ENCODE measurements at places on chromosomes 16 and 17. TPM values are rescaled to one million over a fixed set of nuclear protein-coding genes. Genes with fewer than 3 reads are reported as not detected.
A peak's percentile ranks its signal among the peaks of the same experiment; 100 is the strongest.

GRCh38 chr16:87698241-87698640, 67.5 kb downstream of the KLHDC4 start:
- DNase-seq = no peak

GAST gene
- not detected for total RNA-seq

- peak; percentile 76 for DNase-seq
Measured at GRCh38 chr17:7136266-7136877, 21.8 kb upstream of the ASGR2 start.

DNA sequence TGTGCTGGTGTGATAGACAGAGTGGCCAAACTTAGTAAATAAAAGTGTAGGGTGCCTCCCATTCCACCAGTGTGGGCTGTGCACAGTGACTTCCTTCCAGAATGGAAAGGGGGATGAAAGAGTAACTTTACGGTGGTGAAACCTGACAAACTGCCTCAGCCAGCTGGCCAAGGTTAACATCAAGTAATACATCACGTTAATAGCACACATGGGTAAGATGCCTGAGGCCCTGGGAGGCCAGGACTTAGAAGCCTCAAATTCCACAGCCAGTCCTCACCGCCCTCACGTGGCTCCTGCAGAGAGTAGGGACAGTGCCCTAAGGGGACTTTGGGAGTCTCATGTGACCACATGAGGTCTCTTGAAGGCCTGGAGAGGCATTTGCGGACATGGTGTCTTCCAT, 14.1 kb downstream of the RMI2 start:
- DNase-seq = peak; percentile 92

DNA sequence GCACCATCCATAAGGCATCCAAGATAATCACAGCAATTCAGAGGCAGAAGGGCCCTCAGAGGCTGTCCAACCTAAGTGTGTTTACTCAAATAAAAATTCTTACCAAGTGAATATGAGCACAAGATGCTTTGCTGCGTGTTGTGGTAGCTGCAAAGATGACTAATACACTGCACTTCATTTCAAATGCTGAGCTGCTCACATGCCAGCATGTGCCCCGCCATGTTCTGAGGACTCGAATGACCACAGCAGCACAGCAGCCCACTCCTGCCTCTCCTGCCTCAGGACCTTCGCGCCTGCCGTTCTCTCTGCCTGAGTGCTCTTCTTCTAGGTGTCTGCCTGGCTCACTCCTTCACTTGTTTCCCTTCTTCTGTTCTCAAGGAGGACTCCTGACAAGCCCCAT, 19.0 kb downstream of the PIK3R5 start:
- no peak for DNase-seq

NHERF2 gene
- total RNA-seq = 160 TPM

CES4A gene
- 2.6 TPM for total RNA-seq

GRCh38 chr17:63039899-63040602, 74.0 kb downstream of the TANC2 start:
- peak; percentile 89 for DNase-seq

HIGD1B gene
- total RNA-seq = not detected

SMIM5 gene
- total RNA-seq = 2.3 TPM

DNA sequence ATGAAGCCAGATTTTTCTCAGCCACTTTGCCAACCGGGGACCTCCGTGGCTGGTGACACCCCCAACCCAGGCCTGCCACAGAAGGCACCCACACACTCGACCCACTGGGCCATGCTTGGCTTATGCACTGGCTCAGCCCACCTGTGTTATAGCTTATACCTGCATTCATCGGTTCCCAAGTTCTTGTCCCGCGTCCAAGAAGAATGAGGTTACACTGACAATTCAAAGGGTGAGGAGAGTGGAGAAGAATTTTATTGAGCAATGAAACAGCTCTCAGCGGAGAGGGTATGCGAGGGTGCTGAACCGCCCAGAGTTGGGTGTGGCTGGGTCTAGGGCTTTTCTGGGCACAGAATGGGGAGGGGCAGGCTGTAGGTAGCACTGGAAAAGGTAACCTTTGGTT, 22.2 kb upstream of the CDH15 start:
- no peak for DNase-seq

GRCh38 chr17:17356149-17356930, 53.2 kb downstream of the NT5M start:
- peak; percentile 94 for DNase-seq

GRCh38 chr16:78218279-78218678, 118.8 kb downstream of the WWOX start:
- no peak for DNase-seq

DNA sequence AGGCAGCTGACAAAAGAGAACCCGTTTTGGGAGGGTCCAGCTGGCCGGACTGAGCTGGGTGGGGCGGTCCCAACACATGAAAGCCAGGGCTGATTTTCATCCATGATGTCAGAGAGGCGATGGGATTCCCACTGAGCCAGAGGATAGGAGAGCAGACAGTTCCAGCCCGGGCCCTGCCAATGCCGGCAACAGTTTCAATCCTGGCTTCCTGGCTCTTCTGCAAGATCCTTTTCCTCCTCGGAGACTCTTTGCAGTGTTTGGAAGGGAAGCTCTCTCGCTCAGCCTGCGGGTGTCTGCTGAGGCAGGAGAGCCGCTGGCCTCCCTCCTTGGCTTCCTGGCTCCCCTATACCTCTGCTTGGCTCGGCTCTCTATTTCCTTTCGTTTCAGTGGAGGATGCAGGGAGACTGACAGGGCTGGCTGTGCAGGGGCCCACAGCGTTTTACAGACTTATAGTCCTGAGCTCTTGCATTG, 145.5 kb upstream of the SOX9 start:
- peak; percentile 73 for DNase-seq

GRCh38 chr16:72815348-72816318, 232.3 kb downstream of the ZFHX3 start:
- no peak for DNase-seq

GRCh38 chr17:72634621-72635020, 457.9 kb downstream of the SLC39A11 start:
- DNase-seq = peak; percentile 82

- peak; percentile 40 for DNase-seq
Measured at GRCh38 chr17:41678907-41679739, 9.6 kb upstream of the EIF1 start.

- DNase-seq = peak; percentile 11
Measured at GRCh38 chr16:11796227-11797165, 562 bp downstream of the ZC3H7A start.

- peak; percentile 86 for DNase-seq
Measured at GRCh38 chr17:41013181-41013580, 4.3 kb upstream of the KRTAP3-1 start.

BCAR1 gene
- total RNA-seq = 49.3 TPM

- no peak for DNase-seq
Measured at GRCh38 chr17:72429066-72429638, 308.3 kb downstream of the SOX9 start.

DNA sequence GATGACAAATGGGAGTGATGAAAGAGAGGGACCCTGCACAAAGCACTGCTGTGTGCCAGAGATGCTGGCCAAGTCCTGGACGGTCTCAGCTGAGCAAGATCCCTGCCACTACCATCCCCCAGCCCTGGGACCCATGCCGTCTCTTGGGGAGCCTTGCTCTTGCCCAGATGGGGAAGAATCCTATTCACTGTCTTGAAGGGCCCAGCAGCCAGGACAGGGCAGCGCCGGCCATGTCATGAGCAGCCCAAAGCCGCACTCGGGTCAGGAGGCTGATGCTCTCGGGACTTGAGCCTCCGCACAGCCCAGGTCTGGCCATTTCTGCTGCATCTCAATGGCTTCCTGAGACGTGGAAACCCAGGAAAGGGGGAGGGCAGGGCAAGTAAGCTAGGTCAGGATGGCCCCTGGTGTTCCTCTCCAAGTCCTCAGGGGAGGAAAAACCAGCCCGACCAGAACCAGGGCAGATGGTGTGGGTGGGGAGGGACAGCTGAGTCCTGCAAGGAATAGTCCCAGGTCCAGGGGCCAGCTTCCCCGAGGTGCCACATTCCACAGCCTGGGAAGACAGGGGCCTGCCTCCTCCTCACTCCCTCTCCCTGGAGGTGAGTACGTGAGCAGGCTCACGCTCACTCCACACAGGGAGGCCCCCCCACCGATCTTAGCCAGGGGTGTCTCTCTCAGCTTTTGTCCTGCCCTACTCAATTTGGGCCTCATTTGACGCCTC, 7.8 kb upstream of the KRT19 start:
- DNase-seq = peak; percentile 72

GRCh38 chr16:66549284-66550131, at the start of gene TK2:
TSS of gene TK2 (minus strand) at chr16:66550122. CDS start at chr16:66550061, 61 bp downstream.
- peak; percentile 30 for DNase-seq

USP43 gene
- total RNA-seq = 8.1 TPM

DNA sequence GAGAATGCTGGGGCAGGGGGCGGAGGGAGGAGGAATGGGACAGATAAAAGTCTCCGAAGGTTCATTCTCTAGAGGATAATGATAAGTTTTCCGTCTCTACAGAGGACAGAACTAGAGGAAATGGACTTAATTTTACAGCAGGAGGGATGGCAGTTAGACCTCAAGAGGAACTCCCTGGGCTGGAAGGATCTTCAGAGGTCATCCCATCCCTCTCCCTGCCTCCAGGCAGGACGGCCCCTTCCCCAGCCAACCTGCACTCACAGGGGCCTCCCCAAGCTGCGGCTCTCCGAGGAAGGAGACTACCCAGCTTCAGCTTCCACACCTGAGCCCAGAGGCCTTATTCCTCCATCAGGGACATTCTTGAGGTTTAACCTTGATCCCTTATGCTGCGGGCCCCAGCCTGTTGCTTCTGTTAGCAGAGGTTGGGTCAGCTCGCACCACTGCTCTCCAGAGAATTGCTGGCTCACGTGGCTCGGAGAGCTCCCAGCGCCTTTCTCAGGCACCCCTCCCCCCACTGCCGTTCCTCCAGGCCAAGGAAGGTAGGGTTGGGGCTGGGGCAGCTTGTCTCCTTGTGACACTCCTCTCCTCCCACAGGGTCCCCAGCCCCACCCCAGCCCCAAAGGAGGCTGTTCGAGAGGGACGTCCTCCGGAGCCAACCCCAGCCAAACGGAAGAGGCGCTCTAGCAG, 8.5 kb downstream of the ELOB start:
- no peak for DNase-seq

DNA sequence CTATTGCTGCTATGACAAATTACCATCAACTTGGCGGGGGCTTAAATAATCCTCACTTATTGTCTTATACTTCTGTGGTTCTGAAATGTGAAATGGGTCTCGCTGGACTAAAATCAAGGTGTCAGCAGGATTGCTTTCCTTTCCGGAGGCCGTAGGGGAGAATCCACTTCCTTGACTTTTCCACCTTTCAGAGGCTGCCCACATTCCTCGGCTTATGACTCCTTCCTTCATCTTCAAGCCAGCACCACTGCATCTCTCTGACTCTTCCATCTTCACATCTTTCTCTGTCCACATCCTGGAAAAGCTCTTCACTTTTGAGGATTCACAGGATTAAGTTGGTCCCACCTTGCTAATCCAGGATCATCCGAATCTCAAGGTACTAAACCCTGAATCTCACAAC, 217.8 kb downstream of the GRIN2A start:
- DNase-seq = no peak

SLC2A4 gene
- 0.29 TPM for total RNA-seq

GRCh38 chr17:33832262-33832661, 422.8 kb upstream of the CCL2 start:
- no peak for DNase-seq

- no peak for DNase-seq
Measured at GRCh38 chr16:17131351-17131750, 339.4 kb downstream of the XYLT1 start.

- DNase-seq = peak; percentile 17
Measured at GRCh38 chr17:9798008-9798407, 6.6 kb upstream of the DHRS7C start.

GRCh38 chr16:31079342-31079944, 5.2 kb downstream of the ZNF646 start:
- DNase-seq = no peak

DNA sequence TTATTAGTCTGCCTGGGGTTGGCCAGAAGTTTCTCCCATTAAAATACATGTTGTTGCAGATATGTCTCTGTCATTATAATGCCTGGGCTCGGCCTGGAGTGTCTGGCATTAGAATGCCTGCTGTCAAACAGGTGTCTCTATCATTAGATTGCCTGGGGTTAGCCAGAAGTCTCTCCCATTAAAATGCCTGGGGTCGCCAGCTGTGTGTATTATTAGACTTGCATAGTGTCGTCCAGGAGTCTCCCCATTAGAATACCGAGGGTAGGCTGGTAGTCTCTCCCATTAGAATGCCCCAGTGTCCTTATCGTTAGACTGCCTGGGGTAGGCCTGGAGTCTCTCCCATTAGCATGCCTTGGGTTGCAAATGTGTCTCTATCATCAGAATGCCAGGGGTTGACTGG, 2270.8 kb downstream of the TP53TG3F start:
- no peak for DNase-seq

DNA sequence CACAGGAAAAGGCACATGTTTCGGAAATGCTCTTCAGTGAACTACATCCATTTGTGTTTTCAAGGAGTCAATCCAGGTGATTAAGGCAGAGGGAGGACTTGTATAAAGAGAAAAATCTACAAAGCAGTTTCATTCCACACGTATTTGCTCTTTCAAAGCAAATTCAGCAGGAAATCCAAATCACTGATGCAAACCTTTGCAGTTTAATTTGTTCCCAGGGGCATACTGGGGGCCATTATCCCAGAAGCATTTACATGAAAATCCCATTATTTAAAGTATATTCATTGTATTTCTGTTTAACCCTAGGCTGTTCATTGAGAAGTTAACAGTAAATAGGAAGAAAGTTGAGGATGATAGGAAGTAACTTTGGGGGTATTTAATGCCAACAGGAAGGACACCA, 147.9 kb downstream of the PMP22 start:
- DNase-seq = no peak

- peak; percentile 80 for DNase-seq
Measured at GRCh38 chr17:32551186-32551955, 64.6 kb downstream of the CDK5R1 start.

DNA sequence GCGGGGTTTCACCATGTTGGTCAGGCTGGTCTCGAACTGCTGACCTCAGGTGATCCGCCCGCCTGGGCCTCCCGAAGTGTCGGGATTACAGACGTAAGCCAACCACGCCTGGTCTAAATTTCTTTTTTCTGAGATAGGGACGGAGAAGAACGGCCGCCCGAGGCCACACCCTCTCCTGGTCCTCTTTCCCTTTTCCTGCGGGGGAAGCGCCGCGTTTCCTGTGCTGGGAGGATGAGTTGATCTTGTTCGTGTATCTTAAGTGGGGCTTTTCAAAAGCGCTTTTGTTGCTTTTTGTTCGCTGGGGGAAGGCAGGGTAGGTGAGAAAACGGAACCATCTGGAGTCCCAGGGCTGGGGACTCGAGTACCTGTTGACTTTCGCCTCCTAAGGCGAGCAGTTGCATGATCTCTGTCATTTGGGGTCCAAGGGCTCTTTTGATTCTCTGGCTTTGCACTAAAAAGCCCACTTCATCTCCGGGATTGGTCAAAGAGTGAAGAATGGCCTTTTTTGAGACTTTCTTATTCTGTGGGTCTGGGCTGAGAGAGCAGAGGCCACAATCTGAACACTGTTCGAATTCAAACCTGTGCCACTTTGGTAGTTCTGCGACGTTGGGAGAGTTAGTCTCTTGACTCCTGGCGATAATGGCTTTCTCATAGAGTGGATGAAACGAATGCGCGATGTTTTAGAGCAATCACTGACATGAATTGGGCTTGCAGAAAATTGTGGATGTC, 1.3 kb downstream of the FUS start:
- DNase-seq = peak; percentile 30
